A549 treated with DMSO at 1 μM for 4 hours (cell line): ENCODE measurements at places on chromosomes 3 and 15. TPM values are rescaled to one million over a fixed set of nuclear protein-coding genes. Genes with fewer than 3 reads are reported as not detected.

Gene ELL3
- 0.77 to 1.8 TPM (median 1.6 TPM) in 5 replicates for total RNA-seq

Gene B3GNT5
- total RNA-seq, result 14.2 to 21.4 TPM (median 17.6 TPM) in 5 replicates

Gene ROBO1
- total RNA-seq, result 8.6 to 15.3 TPM (median 14.8 TPM) in 5 replicates

Gene TMEM207
- not detected in 5 replicates for total RNA-seq

Gene MKRN3
- total RNA-seq, result 2.2 to 3.6 TPM (median 2.8 TPM) in 5 replicates

Gene SPINK8
- not detected in 5 replicates for total RNA-seq

Gene EFCAB12
- 0.40 to 0.67 TPM (median 0.51 TPM) in 5 replicates for total RNA-seq

Gene TPRG1
- total RNA-seq, result 0.14 to 0.55 TPM (median 0.24 TPM) in 5 replicates

Gene SERINC4
- total RNA-seq, result 0.06 to 0.23 TPM (median 0.12 TPM) in 4 of 5 replicates, not detected in the other

Gene SLC12A8
- 1.0 to 1.4 TPM (median 1.2 TPM) in 5 replicates for total RNA-seq

Gene IL16
- total RNA-seq, result 0.15 to 0.24 TPM in 2 of 5 replicates, not detected in the others

Gene KNG1
- total RNA-seq, result 0.17 TPM in 1 of 5 replicates, not detected in the others

Gene SPINT1
- total RNA-seq, result 0.79 to 1.1 TPM (median 0.85 TPM) in 5 replicates

Gene TMCO5A
- total RNA-seq, result not detected in 5 replicates

Gene AHSG
- total RNA-seq, result 0.08 TPM in 1 of 5 replicates, not detected in the others

Gene HDAC11
- 5.5 to 12.3 TPM (median 7.5 TPM) in 5 replicates for total RNA-seq

Gene SLC12A1
- total RNA-seq, result not detected in 5 replicates

Gene CHRNA5
- total RNA-seq, result 27.3 to 42.2 TPM (median 34.6 TPM) in 5 replicates

Gene TGM5
- total RNA-seq, result not detected in 5 replicates

Gene FGD5
- total RNA-seq, result 0.05 to 0.15 TPM (median 0.09 TPM) in 4 of 5 replicates, not detected in the other

Gene INAFM2
- total RNA-seq, result 5.1 to 8.0 TPM (median 6.3 TPM) in 5 replicates

Gene NME9
- not detected in 5 replicates for total RNA-seq

Gene SPG11
- 6.8 to 11.4 TPM (median 9.5 TPM) in 5 replicates for total RNA-seq

Gene HDDC3
- 31.9 to 34.3 TPM (median 32.7 TPM) in 5 replicates for total RNA-seq

Gene MRPL46
- 50.2 to 64.7 TPM (median 62.6 TPM) in 5 replicates for total RNA-seq

Gene STAB1
- total RNA-seq, result not detected in 5 replicates

Gene SNTN
- not detected in 5 replicates for total RNA-seq

Gene GPR176
- total RNA-seq, result 11.1 to 16.5 TPM (median 13.2 TPM) in 5 replicates

Gene SEMA3G
- total RNA-seq, result 0.03 to 0.30 TPM (median 0.09 TPM) in 5 replicates
